ENCODE measurements at places on chromosomes 3 and 15.

GRCh38 chr3:195079636-195080035 lies 191.3 kb downstream of the XXYLT1 start:
- DNase-seq = no peak

- no peak for DNase-seq
These were observed 1.4 kb downstream of the U2SURP start for GRCh38 chr3:143002727-143003126.

DNA sequence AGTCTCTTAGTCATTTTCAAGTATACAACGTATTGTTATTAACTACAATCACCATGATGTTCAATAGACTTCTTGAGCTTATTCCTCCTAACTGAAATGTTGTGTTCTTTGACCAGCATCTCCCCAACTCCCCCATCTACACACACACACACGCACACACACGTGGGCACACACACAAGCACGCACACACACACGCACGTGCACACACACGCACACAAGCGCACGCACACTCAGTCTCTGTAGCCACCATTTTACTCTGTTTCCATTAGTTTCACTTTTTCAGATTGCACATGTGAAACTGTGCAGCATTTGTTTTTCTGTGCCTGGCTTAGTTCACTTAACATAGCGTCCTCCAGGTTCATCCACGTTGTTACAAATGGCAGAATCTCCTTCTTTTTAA lies 247.0 kb downstream of the XXYLT1 start:
- no peak for DNase-seq

- DNase-seq = no peak
These were observed 1045.8 kb downstream of the ROBO1 start for GRCh38 chr3:78721771-78722543.

- no peak for DNase-seq
These were observed 720.2 kb downstream of the MCTP2 start for GRCh38 chr15:94951538-94951937.

GRCh38 chr3:43959498-43960447 lies 269.0 kb downstream of the ABHD5 start:
- no peak for DNase-seq

GRCh38 chr3:145857956-145858355 lies 303.0 kb downstream of the PLOD2 start:
- no peak for DNase-seq

- DNase-seq = peak; percentile 41
These were observed 35.8 kb upstream of the SLC24A5 start for GRCh38 chr15:48084759-48085590.

DNA sequence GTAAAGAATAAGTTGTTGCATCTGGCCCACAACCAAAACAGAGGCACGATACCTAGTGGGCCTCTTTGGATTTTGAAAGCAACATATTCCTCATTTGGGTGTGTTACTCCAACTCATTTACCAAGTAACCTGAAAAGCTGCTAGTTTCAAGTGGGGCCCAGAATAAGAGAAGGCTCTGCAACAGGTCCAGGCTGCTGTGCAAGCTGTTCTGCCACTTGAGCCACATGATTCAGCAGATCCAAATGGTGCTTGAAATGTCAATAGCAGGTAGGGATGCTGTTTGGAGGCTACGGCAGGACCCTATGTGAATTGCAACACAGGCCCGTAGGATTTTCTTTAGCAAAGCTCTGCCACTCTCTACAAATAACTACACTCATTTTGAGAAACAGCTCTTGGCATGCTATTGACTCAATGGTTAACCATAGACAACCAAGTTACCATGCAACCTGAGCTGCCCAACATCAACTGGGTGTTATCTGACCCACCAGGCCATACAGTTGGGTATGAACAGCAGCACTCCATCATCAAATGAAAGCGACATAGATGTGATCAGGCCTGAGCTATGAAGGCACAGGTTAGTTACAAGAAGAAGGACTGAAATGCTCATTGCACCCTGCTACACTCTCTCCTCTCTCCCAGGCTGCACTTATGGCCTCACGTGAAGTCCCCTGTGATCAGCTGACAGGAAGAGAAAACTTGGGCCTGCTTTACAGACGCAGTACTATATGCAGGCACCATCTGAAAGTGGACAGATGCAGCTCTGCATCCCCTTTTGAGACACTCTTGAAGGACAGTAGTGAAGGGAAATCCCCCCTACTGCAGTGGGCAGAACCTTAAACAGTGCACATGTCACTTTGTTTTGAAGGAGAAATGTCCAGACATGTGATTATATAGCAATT lies 9.5 kb upstream of the MCF2L2 start:
- no peak for DNase-seq

GRCh38 chr3:71548705-71549384 lies 34.7 kb downstream of the FOXP1 start:
- DNase-seq = no peak

DNA sequence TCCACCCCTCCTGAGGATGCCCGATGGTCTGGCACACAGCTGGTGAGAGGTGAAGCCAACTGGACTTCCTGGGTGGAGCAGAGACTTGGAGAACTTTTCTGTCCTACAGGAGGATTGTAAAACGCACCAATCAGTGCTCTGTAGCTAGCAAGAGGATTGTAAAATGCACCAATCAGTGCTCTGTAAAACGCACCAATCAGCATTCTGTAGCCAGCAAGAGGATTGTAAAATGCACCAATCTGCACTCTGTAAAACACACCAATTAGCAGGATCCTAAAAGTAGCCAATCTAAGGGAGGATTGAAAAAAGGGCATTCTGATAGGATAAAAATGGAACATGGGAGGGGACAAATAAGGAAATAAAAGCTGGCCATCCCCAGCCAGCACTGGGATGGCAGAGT lies 150.2 kb downstream of the CHSY1 start:
- no peak for DNase-seq

- DNase-seq = no peak
These were observed 86.3 kb upstream of the PRICKLE2 start for GRCh38 chr3:64311424-64312061.

DNA sequence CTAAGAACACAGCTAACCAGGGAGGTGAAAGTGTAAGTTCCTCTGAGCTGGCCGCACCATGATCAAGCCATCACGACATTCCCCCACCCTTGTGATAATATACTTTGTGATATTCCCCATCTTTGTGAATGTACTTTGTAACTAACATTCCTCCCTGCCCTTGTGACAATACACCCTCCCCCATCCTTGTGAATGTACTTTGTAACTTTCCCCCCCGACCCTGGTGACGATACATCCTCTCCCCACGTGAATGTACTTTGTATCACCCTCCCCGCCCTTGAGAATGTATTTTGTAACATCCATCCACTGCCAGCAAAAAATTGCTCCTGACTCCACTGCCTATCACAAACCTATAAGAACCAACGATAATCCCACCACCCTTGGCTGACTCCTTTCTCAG lies 20.2 kb upstream of the OR5H6 start:
- no peak for DNase-seq

GRCh38 chr3:37808656-37809055 lies 53.0 kb upstream of the CTDSPL start:
- no peak for DNase-seq

DNA sequence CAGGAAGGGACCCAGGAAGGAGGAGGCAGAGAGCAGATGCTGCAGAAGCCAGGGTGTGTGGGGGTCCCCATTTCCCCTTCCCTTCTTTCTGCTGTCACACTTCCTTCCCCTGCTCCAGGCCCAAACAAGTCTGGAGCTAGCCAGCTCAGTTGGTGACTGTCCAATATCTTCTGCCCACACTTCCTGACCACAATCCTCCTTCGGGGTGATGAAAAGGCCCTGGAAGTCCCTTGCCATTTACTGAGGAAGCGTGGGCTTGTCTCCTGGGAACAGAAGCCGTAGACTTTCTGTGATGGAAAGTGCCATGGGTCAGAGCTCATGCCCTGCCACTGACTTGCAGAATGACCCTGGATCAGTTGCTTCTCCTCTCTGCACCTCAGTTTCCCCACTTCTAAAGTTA lies 39.0 kb downstream of the ANAPC13 start:
- DNase-seq = no peak

GRCh38 chr15:85503151-85503799 lies 122.9 kb downstream of the AKAP13 start:
- DNase-seq = no peak

DNA sequence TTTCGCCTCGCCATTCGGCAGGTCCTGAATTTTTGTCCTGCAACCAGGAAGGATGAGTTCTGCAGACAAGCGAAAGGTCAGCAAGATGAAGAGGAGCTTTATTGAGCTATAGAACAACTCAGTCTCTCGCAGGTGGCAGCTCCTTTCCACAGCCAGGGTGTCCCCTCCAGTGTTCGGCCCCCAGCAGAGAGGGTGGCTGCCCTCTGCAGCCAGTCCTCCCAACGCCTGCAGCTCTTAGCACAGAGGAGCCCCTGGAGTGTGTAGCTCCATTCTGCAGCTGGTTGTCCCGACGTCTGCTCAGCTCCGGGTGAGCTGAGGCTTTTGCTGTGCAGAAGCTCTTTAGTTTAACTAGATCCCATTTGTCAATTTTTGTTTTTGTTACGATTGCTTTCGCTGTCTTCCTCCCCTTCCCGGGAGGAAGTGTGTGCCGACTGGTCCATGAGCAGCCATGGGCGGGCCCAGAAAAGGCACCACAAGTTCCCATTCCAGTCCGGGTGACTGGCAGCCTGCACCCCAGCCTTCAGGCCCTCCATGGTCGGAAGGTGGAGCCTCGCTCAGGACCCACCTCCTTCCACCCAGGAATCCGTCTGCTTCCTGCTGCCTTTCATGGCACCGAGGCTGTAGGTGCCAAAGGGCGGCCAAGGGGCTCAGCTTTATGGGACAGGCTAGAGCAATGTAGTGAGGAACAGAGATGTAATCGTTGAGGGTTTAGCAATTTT lies 497.8 kb upstream of the CNTN4 start:
- peak; percentile 83 for DNase-seq

DNA sequence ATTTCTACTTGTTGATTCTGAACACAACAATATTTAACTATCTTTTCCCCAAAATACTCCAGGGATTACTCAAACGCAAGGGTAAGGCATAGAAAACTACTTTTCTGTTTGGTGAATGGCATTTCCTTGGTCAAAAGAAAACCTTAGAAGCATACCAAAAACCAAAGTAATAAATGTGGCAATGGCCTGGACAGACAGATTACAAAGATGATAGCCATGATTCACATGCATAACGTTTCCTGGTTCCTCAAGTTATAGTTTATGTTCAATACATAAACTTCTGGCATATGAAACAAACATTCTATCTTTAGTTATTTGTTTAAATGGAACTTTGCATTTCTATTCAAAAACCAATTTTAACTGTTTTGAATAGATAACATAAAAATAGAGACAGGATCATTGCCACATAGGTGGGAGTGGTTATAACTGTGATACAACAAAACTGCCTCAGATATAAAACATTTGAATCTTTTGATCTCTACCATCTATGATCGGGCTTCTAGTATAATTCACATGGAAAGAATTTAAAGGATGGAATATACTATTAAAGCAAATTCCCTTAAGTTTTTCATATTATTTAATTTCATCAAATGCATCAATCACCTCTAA lies 32.1 kb downstream of the FOXP1 start:
- no peak for DNase-seq

- no peak for DNase-seq
These were observed 14.6 kb downstream of the QRICH1 start for GRCh38 chr3:49079270-49079669.

- no peak for DNase-seq
These were observed 32.6 kb upstream of the NDUFB4 start for GRCh38 chr3:120563356-120564022.

Data from SHP77 (cell line).